ENCODE measurements at places on chromosomes 5 and 9.
A peak's percentile ranks its signal among the peaks of the same experiment; 100 is the strongest.

GRCh38 chr5:17413691-17414090, 84.3 kb upstream of the TAF11L2 start:
- DNase-seq: no peak

DNA sequence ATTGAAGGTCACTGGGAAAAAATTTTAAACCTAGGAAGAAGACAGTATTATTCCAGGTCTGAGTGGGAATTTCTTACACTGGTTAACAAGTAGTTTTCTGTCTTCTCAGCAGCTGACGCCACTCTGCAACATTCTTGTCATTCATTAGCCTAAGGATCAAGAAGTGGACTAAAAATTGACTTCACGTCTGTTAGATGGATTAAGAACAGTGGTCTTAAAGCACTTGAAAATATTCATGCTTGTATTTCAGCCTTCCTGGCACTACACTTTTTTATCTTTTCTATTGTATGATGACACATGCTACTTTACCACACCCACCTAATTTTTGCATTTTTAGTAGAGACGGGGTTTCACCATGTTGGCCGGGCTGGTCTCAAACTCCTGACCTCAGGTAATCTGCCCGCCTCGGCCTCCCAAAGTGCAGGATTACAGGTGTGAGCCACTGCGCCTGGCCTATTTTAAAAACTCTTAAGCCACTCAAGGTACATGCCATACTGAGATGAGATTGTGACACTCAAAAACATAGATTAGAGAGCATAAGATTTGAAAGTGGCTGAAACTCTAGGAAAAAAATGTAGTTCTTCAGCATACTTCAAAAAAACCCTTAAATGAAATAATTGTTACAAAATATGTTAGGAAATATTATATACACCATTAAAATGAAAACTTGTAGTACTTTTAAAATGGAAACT, 8.4 kb downstream of the MATR3 start:
- DNase-seq: no peak

DNA sequence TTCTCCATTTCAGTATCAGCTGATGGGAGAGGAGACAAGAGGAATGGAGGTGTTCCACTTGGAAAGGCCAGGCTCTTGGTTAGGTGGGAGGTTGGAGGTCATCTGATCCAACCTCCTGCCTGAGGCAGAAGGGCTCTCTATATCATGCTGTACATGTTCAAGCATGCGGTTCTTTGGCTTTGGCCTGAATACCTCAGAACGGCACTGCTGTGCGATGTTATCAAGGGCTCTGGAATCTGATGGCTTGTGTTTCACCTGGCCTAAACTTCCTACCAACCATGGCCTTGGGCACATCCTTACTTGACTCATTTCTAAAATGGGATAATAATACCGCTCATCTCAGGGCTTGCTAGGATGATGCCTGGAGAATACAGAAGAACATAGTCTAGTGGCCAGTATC, 90.1 kb upstream of the FAM169A start:
- no peak for DNase-seq

- DNase-seq: no peak
Measured at GRCh38 chr5:20615888-20616563, 628.0 kb upstream of the CDH18 start.

DNA sequence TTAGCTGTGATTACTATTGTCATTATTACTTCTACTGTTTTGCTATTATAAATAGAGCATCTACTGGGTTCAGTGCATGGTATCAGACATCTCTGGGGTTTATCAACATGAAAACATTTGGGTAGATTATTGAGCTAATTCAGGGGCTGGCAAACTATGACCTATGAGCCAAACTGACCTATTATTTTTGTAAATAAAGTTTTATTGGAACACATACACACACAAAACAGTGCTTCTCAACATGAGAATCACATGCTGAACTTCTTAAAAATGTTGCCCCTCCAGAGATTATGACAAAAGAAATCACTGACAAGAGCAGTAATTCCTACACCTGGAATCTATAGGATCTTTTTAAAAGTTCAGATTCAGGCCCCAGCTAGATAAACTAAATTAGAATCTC, 30.4 kb downstream of the SLC31A2 start:
- DNase-seq: no peak

- no peak for DNase-seq
Measured at GRCh38 chr9:130173666-130173983, 1.4 kb downstream of the NCS1 start.

GRCh38 chr9:14307989-14308852, 5.7 kb downstream of the NFIB start:
- no peak for DNase-seq

DNA sequence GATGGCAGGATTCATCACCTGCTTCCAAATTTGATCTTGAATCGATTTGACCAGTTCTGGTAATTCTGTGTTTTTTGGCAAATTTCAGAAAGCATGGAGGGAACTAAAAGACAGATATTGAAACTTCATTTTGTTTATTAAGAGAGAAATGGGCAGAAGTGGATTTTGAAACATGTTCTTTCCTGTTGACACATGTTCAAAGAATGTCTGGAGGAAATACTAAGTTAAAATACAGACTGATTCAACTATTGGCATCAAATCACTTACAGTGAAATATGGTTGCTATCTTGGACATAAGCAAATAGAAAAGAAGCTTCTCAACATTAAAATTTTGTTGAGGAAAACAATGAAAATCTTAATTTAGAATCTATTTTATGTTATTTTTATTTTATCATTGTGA, 19.3 kb upstream of the GZMK start:
- DNase-seq: no peak

GRCh38 chr5:106966686-106967315, 703.9 kb downstream of the EFNA5 start:
- DNase-seq: no peak

DNA sequence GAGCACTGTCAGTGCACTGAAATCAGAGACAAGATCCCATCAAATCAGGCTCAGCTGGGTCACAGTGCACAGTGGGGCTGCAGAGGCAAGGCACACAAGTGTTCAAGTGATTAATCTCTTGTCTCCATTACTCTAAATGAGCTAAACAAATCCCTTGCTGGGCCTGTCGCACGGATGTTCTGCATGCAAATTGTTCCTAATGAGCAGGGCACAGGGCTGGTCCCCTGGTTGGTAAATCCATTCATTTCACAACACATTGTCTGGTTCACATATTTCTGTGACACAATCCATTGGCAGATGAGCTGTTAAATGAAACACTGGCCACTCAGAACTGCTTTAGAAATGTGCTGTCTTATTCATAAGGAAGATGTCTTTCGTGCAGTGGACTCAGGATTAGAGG, 167.9 kb upstream of the BRINP1 start:
- no peak for DNase-seq

DNA sequence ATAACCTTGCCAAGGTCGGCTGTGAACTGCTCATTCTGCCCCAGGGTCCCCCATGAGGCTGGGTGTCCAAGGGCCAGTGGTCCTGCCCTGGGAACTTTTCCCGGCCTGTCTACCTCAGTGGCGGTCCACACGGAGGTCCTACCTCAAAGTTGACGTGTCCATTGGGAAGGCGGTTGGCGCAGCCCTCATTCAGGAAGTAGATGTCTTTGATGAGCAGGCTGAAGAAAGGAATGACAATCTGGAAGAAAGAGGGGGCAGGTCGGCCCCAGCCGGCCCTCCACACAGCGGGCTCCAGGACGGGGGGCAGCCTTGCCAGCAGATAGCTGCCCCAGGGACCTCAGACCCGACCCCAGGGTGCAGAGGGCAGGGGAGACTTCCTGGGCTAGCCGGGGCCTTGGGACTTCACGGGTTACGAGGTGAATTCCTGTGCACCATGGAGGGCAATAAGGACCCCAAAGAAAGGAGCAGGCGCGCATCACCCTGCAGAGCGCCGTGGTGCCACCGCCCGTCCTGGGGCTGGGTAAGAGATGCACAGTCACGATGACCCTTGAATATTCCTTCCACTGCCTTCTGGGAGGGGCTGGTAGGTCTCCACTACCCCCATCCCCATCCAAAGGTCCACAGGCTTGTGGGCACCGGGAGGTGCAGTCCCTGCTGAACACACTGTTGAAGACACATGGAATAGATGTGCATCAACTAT, 42.9 kb upstream of the RNF130 start:
- no peak for DNase-seq

DNA sequence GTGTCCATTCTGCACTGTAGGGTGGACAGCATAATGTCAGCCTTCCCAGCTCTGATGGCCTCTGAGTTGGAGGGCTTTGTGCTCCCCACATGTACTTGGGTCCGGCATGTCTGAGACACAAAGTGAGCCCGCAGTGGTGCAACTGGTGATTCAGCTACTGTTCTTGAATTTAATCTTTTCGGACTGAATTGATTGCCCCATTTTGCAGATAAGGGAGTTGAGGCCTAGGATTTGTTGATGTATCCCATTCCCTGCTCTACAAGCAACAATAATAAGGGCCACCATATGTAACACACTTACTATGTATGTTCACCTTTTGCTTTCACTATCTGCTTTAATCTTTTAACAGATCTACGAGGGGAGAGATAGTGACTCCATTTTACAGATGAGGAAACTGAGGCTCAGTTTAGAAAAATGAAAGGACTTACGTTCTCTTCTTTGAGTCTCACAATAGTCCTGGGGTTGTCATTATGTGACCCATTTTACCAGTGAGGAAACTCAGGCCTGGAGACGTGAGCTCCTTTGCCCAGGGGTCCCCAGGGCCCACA, 4.5 kb downstream of the GSN start:
- no peak for DNase-seq

GRCh38 chr5:160921423-160922285, 69.6 kb upstream of the ATP10B start:
- DNase-seq: no peak

DNA sequence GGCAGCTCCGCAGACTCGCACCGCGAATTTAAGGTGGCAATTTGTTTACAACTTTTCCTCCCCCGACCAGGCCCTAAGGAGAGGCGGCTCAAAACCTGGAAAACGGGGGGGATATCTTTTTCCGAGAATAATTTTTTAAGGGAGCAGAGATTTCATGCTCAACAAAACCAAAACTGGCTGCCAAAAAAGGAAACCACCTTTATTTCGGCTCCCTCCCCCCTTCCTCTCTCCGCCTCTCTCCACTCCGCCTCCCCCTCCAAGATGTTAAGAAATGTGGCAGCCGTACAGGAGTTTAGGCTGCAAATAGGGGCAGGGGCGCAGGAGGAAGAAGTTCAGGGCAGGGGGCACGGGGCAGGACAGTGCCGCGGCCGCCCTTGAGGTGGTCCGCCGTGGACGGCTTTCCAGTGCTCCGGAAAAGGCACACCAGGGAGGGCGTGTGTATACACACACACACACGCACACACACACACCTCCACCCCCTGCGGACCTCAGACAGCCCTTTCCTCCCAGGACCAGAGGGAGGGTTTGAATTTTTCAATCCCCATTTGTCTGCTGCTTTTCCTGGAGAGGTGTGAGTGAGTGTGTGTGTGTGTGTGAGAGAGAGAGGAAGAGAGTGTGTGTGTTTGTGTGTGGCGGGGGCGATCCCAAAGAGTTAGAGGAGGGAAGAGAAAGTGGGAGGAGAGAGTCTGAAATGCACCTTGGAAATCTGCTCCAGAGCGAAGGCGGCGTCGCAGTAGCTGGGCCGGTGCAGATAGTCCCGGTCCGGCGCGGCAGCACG, 9.1 kb downstream of the PTCH1 start:
- DNase-seq: peak; percentile 58

GRCh38 chr5:147564124-147564486, 54.2 kb upstream of the DPYSL3 start:
- DNase-seq: no peak

DNA sequence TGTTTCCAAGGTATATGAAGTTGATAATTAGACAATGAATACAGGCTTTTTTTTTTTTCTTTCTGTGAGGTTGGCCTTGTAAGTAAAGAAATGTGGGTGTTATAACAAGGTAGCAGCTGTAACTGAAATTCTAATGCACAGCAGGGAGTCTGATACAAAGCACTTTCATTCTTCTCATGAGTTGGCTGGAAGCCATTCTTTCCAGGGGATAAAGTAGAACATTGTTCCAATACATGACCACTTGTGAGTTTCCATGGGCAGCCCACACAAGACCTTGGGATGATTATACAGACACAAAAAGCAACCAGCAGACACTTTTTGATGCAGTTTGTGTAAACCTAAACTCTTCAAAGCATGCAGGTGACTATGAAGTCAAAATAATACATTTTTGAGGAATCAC, 1785.9 kb upstream of the WWC1 start:
- DNase-seq: no peak

DNA sequence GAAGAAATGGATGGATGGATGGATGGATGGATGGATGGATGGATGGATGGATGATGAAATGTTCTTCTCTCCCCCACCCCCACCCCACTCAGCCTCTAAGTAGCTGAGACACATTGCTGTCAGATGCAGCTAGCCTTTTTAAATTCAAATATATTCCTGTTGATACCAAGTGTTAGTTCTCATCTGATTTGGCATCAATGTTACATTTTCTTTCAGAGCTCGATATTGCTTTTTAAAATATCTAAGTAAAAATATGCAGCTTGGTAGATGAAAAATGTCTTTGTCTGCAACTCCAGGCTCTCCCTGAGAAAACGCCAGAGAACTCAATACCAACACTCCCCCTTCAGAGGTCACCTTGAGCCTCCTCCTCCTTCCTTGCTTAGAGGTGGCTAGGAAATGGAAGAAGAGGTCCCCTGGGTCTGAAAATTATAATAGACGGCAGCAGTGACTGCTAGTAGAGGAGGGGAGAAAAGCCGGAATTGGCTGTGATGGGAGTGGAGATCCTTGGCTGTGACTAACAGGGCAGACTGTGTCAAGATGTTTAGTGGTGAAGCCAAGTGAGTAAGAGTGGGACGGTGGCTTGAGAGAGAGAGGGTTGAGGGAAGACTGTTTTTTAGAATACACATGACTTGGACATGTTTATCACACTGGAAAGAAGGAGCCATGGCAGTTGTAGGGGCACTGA, 156.0 kb downstream of the ZNF462 start:
- DNase-seq: no peak

- DNase-seq: no peak
Measured at GRCh38 chr5:154472871-154473580, 5.0 kb downstream of the HAND1 start.

GRCh38 chr5:40754381-40755092, 1.2 kb downstream of the TTC33 start:
- DNase-seq: no peak

DNA sequence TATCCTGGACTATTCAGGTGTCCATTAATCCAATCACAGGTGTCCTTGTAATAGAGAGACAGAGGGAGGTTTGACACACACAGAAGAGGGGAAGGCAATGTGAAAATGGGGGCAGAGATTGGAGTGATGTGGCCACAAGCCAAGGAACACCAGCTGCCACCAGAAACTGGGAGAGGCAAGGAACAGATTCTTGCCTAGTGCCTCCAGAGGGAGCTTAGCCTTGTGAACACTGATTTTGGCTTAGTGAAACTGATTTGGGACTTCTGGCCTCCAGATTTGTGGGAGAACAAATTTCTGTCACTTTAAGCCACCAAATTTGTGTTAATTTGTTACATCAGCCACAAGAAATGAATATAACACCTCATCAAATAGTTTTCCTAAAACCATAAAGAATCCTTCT, 416.2 kb downstream of the ENC1 start:
- DNase-seq: no peak

- DNase-seq: peak; percentile 57
Measured at GRCh38 chr9:16729651-16730050, 140.8 kb downstream of the BNC2 start.

Data from NCI-H526 treated with DMSO at 0.1 percent for 48 hours (cell line).